ENCODE measurements at places on chromosomes 4 and X.

- DNase-seq: no peak
Observed at GRCh38 chr4:186300659-186301390, 34.8 kb downstream of the F11 start.

GRCh38 chr4:10703766-10704429 is 19.3 kb upstream of the CLNK start:
- DNase-seq: no peak

GRCh38 chr4:153383131-153383530 is 38.6 kb downstream of the MND1 start:
- DNase-seq: no peak

DNA sequence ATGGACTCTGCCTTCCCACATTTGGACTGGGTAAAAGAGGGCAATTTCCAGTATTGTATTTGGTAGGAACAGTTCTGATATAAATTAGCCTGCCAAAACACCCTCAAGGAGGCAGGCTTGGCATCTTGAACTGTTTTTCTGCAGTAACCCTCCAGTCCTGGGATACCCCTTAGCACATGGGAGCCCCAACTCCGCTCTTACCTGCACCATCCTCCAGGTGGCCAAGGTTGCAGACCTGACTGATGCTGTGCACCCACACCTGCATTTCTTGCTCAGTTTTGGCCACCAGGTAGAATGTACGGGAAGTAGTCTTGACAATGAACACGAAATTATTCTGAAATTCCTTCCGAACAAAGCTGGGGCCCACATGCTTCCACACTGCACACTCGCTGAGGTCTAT is 35.1 kb downstream of the GAB3 start:
- no peak for DNase-seq

DNA sequence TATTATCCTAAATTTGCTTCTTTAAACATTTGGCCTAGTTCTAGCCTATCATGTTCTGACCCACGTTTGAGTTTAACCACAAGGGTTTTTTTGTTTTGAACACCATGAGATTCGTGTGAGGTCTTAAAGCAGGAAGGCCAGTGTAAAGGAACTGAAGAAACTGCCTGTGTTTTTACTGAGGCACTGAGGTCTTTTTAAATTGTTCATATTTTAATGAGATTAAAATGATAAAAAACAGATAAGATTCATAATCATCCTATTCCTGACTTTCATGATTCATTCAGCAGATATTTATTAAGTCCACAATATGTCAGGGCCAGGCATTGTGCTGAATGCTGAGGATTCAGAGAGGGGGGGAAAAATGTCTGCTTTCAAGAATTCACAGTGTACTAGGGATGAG is 3.2 kb downstream of the RPS6KA3 start:
- DNase-seq: no peak

- no peak for DNase-seq
Observed at GRCh38 chrX:5290635-5291034, 938.0 kb downstream of the NLGN4X start.

DNA sequence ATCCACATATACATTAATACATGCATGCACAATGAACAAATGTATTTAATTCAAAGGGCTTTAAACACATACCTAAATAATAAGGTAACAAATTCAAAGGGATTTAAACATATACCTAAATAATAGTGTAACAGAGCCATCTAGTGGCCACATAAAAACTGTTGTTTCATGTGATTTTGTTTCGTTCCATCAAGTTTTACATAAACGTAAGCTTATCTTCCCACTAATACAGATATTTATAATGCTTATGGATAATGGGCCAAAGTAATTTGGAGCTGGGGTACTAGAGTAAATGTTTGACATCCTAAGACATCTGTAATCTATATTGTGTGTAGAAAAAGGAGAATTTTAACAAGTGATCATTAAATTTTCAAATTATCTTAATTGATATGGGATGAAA is 82.3 kb downstream of the PRSS12 start:
- DNase-seq: peak; percentile 23

GRCh38 chr4:154294652-154295350 is 196.8 kb downstream of the DCHS2 start:
- DNase-seq: no peak

- DNase-seq: no peak
Observed at GRCh38 chrX:19443869-19444526, 71.3 kb downstream of the MAP3K15 start.

GRCh38 chrX:133402042-133402453 is 13.2 kb downstream of the GPC4 start:
- no peak for DNase-seq

GRCh38 chrX:1542994-1543725 is 6.2 kb upstream of the P2RY8 start:
- no peak for DNase-seq

DNA sequence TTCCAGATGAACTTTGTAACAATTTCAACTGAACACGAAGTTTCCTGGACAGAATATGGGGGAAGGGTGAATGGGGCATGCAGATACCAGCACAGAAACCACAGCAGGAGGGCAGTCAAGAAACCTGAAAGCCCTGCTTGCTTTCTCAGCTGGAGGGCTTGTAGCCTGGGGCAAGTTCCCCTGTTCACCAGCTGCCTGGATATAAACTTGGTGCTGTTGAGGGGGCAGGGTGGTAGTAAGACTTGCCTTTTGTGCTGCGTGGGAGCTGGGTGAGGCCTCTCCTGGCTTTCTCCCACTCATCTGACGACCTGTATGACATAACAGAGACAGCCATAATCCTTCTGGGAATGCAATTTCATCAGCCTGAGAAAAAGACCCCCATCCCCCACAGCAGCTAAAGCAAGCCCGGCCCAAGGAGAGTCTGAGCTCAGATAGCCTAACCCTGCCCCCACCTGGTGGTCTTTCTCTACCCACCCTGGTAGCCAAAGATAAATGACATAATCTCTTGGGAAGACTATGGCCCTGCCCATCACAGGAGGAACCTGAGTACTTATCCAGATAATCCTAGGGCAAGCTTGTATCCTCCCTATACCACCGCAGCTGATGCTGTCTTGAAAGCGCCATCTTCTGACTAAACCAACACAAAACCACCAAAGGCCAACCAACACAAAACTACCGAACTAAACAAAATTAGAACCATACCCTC is 234.3 kb downstream of the LAS1L start:
- no peak for DNase-seq

- no peak for DNase-seq
Observed at GRCh38 chrX:123267220-123267619, 83.1 kb downstream of the GRIA3 start.

DNA sequence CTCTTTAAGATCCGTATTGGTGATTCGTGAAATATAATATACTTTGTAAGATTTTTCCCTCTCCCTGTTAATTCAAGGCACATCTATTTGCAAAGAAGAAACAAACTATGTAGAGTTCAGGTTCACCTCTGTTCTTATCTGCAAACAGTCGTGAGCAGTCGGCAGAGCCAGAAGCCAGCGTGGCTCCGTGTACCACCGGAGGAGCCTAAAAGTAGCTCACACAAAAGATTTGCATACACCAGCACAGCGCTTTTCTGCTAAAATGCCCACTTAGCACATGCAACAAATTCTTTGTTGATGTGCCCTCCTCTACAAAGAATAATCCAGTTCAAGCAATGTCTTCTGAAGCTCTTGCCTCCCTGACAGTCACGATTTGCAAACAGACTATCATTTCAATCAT is 416.0 kb upstream of the TENM3 start:
- DNase-seq: no peak

GRCh38 chrX:18964901-18965300 is 19.0 kb downstream of the PHKA2 start:
- DNase-seq: no peak

DNA sequence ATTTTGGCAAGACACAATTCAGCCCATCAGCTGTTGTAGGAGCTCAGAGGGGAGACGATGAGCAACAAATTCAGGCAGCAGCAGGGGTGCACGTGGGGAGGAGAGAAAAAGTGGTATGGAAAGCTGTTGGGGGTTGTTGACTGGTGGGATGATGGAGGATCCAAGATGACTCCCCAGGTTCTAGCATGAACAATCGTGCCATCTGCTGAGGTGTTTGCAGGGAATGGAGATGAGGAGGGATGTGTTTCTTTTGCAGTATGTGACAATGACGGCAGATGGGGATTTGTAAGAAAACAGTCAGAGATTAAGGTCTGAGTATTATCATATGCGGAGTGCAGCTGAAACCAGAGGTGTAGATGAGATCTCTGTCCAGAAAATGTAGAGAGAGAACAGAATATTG is 63.3 kb downstream of the SEL1L3 start:
- DNase-seq: no peak

GRCh38 chrX:47175588-47175980 is 18.0 kb upstream of the UBA1 start:
- DNase-seq: no peak

DNA sequence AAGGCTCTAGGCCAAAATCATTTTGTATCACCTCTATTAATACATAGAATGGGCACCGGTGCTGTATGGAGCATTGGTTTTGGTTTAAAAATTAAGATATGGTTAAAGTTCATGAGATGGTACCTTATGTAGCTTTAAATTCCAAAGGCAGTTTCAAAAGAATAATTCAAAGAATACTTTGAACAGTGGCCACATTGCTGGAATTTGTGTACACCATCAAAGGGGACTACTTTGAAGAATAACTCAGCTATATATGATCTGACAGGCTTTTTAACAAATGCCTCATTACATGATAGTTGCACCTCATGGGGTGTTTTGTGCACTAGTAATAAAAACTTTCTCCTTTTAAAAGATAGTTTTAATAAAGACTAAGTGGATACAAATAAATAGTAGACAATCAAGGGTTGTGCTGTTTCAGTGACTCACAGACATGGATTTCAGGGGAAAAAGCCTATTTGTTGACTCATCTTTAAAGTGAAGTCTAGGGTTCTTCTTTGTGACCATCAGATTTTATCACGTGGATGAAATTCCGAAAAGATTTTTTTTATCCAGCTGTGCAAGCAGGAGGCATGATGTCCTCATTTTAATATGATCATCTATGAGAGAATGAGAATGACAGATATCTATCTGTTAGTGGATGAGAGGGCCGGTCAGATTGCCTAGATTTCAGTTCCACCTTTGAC is 12.8 kb downstream of the MTM1 start:
- DNase-seq: no peak

GRCh38 chr4:146095091-146095690 is 80.3 kb upstream of the LSM6 start:
- DNase-seq: no peak

DNA sequence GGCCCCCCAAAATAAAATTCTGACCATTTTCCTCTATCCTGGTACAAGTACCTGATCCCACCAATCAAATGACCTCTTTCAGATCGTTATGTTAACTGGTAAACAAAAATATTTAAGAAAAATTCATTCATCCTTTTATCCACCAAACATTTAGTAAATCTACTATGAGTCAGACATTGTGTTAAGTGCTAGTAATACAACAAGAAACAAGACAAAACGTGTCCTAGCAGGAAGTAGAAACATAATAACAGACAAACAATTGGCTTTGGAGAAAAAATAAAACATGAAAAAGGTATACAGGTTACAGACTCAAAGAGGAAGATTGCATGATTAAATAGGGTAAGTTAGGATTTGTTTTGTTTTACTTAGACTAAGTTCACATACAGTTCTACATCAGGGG is 43.7 kb downstream of the ANTXR2 start:
- DNase-seq: no peak

DNA sequence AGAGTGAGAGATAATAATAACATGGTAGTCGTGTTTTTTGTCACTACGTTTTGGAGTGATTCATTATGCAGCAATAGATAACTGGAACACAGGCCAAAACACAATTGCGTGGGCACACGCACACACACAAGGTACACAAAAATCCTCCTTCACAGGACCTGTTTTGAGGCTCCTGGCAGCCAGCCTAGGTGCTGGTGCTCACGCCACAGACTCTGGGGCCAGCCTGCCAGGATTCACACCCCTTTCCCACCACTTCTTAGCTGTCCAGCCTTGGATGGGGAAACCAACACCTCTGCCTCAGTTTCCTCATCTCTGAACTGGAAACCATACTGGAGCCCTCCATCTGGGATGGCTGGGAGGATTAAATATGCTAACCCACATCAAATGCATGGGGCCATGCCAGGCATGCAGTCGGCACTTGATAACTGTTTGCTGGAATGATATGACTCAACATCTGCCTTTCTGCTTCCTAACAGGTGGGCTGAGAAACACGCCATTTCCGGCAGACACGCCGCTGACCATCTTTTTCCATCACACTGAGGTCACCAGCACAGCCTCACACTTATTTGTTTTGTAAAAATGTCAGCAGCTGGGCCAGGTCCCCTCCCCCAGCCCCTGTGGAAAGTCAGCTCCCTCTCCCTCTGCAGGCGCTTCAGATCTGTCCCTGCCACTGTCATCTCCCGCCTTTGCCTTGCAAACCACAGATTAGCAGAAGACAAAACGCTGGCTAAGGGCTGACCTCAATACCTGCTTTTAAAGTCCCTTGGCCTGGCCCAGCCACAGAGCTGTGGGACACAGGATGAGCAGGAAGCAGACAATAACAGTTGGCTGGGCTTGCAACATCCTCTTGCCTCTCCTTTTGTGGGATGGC is 237.5 kb downstream of the BCOR start:
- peak; percentile 26 for DNase-seq

DNA sequence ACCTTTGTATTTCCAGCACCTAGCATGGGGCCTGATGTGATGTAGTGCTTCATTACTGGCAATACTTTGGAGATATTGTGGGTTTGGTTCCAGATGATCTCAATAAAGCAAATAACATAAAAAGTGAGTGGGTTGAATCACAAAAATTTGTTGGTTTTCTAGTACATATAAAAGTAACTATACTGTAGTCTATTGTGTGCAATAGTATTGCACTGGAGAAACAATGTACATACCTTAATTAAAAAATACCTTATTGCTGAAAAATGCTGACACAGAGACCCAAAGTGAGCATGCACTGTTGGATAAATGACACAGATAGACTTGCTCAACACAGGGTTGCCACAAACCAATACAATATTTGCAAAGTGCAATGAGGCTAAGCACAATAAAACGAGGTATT is 17.7 kb upstream of the MGST2 start:
- DNase-seq: no peak

DNA sequence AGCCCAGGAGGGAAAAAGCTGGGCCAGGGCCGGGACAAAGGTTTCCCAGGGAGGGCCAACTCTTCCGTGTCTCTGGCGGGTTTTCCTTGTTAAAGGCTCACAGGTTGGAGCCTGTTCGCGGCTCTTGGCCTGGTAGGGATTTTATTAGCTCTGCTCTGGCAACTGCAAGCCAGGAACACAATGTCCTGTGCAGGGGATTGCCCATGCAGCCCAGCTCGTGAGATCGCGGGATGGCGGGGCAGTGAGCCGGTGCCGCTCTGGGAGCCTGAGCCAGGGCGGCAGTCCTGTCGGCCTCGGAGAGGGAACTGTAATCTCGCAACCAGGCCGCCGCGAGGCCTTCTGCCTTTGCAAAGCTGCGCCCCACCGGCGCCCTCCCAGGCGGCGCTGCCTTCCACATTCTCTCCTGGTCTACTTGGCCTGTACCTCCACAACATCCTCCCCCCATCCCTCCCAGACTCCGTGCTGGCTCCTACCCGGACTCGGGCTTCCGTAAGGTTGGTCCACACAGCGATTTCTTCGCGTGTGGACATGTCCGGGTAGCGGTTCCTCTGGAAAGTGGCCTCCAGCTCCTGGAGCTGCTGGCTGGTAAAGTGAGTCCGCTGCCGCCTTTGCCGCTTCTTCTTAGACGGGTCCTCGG is 2.1 kb downstream of the PITX2 start:
- DNase-seq: no peak

Measured in NCI-H748 treated with DMSO at 0.1 percent for 48 hours (cell line).